ENCODE measurements at places on chromosomes 3 and 15.
A peak's percentile ranks its signal among the peaks of the same experiment; 100 is the strongest.

- DNase-seq = no peak
Measured at GRCh38 chr3:45942051-45942825, 1.0 kb upstream of the CXCR6 start.

GRCh38 chr15:56931639-56932508 is 13.4 kb downstream of the TCF12 start:
- no peak for DNase-seq

DNA sequence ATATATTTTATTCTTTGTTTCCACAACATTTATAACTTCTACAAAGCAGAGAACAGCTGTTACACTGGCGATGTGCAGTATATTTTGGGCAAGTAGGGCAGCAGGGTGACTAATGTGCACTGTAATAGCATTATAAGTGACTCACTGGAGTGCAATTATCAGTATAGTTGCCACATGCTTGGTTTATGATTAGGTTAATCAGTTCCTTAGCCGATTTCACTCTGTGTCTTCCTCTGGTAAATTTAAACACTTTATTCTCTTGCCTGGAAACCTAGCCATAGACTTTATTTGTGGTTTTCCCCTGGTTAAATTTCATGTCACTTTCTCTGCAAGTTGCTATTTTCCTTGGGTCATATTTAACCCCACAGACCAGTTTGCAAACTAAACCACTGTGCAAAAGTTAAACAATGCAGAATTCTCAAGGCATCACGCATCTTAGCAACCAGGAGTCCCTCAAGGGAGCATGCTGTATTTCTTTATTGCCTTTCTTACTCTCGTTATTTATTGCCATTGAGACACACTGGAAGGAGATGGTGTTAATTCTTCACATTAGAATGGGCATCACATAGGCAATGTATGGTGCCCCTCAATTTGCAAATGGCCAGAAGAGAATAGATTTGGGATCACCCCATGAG is 690.2 kb upstream of the DPPA4 start:
- DNase-seq = no peak

DNA sequence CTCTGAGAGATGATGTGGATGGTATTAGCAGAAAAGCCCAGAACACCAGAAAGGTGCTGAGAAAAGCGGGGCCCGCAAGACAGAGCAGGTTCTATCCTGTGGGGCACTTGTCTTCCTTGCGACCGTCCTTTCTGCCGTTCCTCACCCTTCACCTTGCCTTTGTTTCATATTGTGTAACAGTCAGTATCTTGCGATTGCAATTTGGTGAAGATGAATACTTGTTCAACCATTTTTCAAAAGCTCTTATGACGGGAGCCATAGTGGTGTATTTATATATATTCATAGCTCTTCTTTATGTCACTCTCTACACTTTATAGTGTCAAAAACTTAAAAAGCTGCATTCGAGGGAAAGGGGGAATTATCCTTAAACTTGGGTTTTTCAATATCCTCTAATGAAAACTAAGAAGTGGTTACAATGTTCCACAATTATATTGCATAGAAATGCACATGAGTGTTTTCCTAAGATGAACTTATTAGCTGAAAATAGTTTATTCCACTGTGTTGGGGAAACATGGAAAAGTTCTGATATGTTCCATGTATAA is 797 bp downstream of the MAP3K13 start:
- DNase-seq = no peak

- DNase-seq = no peak
Measured at GRCh38 chr3:39467394-39468107, at the start of gene MOBP. Gene MOBP, plus strand, starts transcription at chr3:39467680. Its CDS starts 34,390 bp downstream, at chr3:39502070.

DNA sequence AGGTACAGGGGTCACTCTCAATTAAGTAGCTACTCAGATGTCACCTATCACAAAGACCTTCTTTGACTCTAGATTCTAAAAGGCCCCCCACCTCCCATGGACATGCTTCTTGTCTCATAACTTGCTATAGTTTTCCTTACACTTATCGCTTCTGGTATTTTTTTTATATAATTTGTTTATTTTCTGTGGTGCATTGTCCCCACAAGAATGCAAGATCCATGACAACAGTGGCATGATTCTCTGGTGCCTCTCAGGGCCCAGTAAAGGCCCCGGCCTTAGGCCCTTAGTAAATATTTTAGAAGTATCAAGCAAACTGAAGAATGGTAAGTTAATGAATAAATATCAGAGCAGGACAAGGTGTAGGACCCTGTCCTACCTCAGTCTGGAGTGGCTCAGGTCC is 248.6 kb downstream of the CBLB start:
- DNase-seq = no peak

- no peak for DNase-seq
Measured at GRCh38 chr15:63044645-63045464, 2.3 kb downstream of the TPM1 start.

GRCh38 chr3:132134611-132135010 is 99.8 kb upstream of the CPNE4 start:
- DNase-seq = no peak

- DNase-seq = no peak
Measured at GRCh38 chr3:54557538-54558428, 370.1 kb downstream of the LRTM1 start.

DNA sequence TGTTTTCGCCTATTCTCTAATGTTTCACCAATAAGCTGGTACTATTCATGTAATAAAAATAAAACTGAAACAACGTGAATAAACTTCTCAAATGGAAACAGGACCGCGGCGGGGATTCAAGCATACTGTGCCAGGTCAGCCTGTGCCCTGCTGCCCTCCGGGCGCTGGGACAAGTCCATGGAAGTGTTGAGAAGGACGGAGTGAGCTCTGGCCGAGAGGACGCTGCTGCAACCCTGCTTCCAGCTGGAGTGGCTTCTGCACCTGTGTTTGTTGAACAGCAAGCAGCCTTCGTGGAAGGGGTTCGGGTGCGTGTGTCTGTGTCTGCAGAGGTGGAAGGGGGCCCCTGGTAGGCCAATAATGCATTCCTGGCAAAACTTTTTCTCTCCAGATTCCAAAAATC is 50.0 kb upstream of the PCSK6 start:
- DNase-seq = no peak

- no peak for DNase-seq
Measured at GRCh38 chr3:102181175-102181920, 253.5 kb upstream of the ZPLD1 start.

GRCh38 chr3:138824114-138824506 is 10.6 kb downstream of the PIK3CB start:
- DNase-seq = peak; percentile 57

DNA sequence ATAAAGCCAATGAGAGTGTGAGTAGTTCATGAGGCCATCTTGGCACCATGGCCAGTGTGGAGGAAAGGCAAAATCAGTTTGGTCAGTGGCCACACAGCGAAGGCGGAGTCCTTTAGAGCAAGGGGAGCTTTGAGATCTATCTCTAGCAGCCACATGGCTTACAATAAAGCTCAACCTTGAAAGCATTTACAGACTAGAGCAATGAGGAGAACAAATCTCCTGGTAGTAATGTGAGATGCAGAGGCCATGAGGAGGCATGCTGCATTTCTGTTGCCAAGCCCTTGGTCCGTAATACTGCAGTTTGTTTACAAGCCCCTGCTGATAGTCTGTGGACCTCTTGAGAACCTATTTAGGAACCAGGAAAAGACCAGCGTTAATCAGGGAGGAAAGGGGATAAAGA is 381.5 kb upstream of the C2CD4B start:
- DNase-seq = no peak

GRCh38 chr3:53733446-53733845 is 112.8 kb downstream of the CHDH start:
- no peak for DNase-seq

GRCh38 chr15:38401106-38401505 is 52.8 kb upstream of the FAM98B start:
- no peak for DNase-seq

GRCh38 chr15:41941644-41942415 is 30.5 kb downstream of the EHD4 start:
- no peak for DNase-seq

DNA sequence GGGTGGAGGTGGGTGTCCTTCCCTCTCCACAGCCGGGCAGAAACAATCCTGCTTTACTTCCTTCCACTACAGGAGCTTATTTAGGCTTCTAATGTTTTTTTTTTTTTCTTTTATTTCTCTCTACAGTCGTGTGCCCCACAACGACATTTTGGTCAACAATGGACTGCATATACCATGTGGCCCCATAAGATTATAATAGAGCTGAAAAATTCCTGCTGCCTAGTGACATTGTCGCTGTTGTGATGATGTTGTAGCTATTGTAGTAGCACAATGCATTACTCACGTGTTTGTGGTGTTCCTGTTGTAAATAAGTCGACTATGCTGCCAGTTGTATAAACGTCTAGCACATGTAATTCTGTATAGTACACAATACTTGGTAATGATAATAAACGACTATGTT is 153.7 kb downstream of the IL20RB start:
- no peak for DNase-seq

GRCh38 chr3:98809557-98809956 is 46.4 kb downstream of the ST3GAL6 start:
- DNase-seq = no peak

DNA sequence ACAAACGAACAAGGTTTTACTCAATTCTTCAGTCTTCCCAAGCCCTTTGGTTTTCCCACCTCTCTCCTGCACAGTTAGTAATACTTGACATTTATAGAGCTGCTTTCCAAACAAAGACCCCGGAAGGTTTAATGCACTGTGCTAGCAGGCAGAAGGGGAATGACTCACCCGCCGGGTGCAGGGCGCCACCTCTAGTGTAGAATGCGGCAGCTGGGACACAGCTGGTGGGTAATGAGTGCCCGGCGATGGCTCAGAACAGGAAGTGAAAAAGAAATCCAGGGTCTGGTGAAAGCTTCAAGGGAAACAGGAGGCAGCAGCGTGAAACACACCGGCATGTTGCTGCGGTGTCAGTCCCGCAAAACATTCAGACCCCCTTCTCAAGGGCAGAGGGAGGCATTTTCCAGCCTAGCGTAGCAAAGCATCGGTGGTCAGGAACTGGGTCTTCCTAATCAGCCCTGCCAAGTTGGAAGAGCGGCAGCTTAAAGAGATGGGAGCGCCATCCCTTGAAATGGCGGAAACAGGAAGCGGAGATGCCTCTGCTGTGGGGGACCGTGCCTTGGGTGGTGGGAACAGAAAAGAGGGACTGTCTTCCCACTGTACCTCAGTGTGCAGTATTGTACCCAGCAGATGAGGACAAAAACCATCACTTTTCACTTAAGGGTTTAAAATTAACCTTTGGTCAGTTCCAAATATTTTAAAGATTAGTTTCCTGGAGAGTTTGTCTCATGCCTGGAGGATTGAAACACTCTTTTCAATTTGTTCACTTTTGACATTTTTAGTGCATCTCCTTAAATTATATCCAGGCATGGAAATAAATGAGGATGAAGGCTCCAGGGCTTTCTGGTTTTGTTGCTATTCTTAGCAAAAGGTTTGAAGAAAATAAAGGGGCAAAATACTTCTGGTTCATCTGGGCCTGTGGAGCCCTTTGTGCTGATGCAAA is 160.7 kb upstream of the MCTP2 start:
- DNase-seq = peak; percentile 30

DNA sequence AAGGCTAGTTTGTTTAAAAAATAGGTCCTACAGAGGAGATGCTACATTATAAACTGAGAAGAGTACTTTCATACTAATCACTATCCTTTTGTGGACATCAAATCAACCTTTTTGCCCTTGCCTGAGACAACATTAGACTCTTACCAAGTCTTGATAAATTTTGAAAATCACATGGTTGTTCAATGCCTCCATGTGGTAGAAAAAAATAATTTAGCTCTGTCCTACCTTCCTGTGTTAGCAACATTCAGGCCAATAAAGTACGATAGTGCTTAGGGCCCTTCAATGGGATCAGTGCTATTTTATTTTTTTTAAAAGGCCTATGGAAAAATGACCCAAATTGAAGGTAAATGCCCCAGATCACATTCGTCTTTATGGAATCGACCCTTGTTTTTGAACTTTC is 5.0 kb upstream of the UBE2E1 start:
- no peak for DNase-seq

- DNase-seq = peak; percentile 20
Measured at GRCh38 chr15:44193651-44194322, 1.3 kb downstream of the FRMD5 start.

DNA sequence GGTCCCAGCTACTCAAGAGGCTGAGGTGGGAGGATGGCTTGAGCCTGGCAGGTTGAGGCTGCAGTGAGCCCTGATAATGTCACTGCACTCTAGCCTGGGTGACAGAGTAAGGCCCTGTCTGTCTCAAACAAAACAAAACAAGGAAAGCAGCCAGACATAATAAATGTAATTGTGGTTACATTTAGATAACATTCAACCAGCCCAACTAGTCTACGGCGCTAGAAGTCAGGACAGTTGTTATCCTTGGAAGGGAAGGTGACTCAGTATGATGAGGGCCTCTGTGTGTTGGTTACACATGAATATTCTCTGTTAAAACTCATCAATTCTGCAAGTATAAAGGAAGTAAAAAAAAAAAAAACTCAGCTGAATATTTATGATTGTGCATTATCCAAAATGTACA is 27.0 kb upstream of the CSPG5 start:
- DNase-seq = no peak

- DNase-seq = no peak
Measured at GRCh38 chr3:46557814-46558183, 8.3 kb downstream of the LRRC2 start.

DNA sequence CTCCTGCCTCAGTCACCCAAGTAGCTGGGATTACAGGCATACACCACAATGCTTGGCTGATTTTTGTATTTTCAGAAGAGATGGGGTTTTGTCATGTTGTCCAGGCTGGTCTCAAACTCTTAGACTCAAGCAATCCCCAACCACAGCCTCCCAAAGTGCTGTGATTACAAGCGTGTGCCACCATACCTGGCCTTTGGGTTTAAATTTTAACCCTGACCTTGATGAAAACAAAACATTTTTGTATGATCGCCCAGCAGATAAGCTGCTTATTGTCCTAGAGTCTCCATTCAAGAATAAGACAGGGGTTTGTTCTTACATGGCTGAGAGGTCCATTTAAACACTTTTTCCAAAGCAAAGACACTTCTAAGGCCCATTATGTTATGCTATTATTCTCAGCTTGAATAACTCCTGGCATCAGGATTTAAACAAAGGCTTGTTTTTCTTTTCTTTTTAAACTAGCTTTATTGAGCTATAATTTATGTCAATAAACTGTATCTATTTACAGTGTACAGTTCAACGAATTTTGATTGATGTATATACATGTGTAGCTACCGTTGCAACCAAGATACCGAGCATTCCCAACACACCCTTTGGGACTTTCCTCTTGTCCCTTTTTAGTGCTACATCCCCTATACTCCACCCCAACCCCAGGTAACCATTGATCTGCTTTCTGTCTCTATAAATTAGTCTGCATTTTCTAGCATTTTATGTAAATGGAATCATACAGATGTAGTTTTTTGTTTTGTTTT is 1.4 kb upstream of the MUC13 start:
- no peak for DNase-seq

- no peak for DNase-seq
Measured at GRCh38 chr3:165339753-165340152, 143.6 kb upstream of the SLITRK3 start.

GRCh38 chr3:158314426-158315357 is 204.8 kb downstream of the RSRC1 start:
- DNase-seq = no peak

GRCh38 chr15:101126618-101127505 is 125.0 kb downstream of the CHSY1 start:
- DNase-seq = peak; percentile 80

GRCh38 chr15:33378866-33379480 is 68.2 kb downstream of the RYR3 start:
- no peak for DNase-seq

All from NCI-H524 treated with DMSO at 0.1 percent for 48 hours (cell line).